CD4-positive, alpha-beta T cell (primary cell): ENCODE measurements at places on chromosomes 5 and 9.

- no peak for DNase-seq
These were observed 559.2 kb upstream of the TLE4 start for GRCh38 chr9:79012561-79012960.

DNA sequence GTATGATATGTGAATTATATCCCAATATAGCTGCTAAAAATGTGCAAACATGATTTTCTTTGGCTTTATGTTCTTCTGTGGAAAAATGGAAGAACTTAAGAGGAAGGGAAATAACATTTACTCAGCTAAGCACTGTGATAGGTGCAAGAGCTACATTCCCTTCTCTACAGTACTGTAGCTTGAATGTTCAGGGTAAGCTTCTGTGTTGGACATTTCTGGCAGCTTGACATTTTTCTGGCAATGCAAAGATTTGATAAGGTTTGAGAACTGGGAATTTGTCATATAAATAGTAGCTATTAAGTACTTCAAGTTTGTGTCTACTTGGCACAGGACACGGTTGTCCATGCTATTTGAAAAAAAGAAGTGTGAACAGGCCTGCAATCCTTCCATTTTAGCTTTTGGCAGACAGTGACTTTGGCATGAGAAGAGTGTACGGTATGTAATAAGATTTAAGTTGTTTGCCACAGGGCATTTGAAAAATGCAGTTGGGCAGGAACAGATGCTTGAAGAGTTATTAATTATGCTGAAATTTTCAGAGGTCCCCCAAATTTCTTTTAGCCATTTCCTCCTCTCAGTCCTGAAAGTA is 77.6 kb downstream of the KIF4B start:
- DNase-seq = no peak

GRCh38 chr5:54785729-54786591 is 199.4 kb downstream of the ESM1 start:
- no peak for DNase-seq

DNA sequence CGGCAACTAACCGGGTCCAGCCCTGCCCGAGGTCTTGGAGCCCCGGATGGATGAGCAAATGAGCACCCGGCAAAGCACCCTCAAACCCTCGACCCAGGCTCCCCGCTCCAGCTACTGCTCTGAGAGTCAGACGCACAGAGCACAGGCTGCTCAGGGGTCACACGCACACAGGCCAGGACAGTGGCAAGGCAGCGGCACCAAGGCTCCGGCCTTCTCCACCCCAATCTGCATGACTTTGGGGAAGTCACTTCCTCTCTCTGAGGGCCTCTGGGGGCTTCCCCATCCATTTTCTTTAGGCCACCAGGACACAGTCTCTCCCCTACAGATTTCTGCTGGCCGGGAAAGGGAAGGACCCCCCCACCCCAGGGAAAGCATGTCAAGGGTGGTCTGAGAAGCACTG is 18.0 kb downstream of the LHX2 start:
- DNase-seq = no peak

GRCh38 chr5:56985936-56986625 is 34.2 kb upstream of the MIER3 start:
- DNase-seq = no peak

DNA sequence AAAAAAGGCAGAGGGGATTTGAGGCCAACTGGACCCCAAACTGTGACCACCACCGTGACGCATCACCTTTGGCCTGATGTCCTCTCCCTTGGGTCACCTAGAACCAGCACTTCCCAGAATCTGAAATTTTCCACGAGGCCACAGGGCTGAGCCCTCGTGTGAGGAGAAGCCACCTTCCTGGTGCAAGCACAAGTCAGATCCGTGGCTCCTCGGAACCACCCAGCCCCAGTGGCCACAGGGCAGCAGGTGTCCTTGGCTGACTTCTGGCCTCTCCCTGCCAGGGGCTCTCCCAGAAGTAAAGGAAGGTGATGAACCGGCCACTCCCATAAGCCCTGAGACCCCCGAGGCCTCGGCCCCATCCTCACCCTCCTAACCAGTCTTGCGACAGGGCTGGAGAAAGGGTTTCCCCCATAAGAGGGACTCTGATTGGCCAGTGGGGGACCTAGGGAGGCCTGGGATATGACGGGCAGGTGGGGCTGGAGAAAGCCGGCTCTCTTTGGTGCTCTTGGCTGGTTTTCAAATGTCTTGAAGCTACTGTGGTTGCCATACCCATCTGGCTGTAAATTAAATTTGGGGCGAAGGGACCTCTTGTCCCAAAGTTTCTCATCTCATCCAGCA is 20.9 kb upstream of the HMCN2 start:
- no peak for DNase-seq

GRCh38 chr9:85676790-85677189 is 65.0 kb downstream of the AGTPBP1 start:
- DNase-seq = no peak

GRCh38 chr9:74783408-74783807 is 104.3 kb downstream of the TRPM6 start:
- no peak for DNase-seq

GRCh38 chr5:136769093-136769492 is 403.7 kb upstream of the TRPC7 start:
- DNase-seq = no peak

- DNase-seq = no peak
These were observed 184.9 kb downstream of the TRIM36 start for GRCh38 chr5:114984796-114985195.

- no peak for DNase-seq
These were observed 58.8 kb downstream of the COL27A1 start for GRCh38 chr9:114214181-114214580.

DNA sequence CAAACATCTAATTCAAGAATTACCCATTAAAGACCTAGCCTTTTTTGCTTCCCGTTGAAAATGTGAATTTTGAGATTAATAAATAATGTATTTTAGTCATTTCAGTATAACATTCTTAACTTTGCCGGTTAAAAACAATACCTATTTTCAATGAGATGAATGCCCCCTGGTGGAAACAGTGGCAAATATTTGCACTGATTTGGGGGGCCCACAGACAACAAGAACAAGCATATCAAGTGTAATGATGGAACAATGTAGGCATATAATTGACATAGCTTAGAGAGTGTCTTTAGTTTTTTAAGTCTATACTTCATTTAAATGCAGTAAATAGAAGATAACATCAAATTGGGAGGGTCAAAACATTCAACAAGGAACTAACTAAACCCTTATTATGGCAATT is 111.9 kb downstream of the NTRK2 start:
- DNase-seq = no peak

- DNase-seq = no peak
These were observed 63.7 kb upstream of the NEURL1B start for GRCh38 chr5:172577267-172577909.

GRCh38 chr5:135526924-135527323 is 8.8 kb downstream of the NEUROG1 start:
- no peak for DNase-seq

- DNase-seq = no peak
These were observed 9.3 kb downstream of the NKD2 start for GRCh38 chr5:1017691-1018455.

DNA sequence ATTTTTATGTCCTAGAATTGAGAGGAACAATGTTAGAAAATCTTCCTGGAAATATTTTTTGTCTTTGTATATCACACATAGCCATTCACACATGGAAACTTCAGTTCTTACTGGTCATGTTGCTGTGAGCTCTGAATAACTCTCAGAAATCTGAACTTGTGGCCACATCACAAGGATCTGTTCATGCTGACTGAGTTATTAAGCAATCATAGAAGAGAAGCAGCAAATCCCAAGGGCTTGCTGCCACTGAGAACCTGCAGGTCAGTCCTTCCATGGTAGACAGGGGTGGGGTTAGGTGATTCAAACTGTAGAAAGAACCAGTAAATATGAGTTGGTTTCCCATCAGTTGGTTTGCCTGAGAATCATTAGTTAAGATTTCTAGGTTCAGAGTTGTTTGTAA is 27.6 kb downstream of the SGCD start:
- DNase-seq = no peak

DNA sequence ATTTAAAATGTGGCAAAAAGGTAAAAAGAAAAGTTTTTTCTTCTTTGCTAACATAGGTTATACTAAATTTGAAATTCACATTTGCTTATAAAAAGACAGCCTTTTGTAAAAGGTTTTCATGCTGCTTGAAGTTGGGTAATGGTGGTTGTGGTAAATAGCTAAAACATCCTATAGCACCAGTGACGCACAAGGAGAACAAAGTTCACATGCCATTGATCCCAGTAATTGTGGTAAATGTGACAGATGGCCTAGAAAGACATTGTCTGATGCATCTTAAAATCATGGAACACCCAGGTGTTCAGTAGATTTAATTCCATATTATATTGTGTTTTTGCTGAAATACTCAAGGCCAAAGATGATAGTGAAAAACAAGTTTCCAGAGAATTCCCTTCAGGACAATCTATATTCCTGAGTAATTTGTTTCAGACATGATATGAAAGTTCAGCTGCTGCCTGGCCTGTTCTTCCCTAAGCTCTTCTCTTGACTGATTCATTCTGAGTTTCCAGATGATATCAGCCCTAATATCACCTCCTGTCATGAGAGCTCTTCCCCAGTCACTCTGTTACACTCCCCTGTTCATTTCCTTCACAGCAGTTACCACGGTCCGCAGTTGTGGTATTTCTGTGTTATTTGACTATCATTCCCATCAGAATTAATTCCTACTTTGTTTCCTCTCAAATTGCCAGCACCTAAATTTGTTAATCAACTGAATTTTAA is 4.6 kb upstream of the FBXL17 start:
- DNase-seq = no peak
